Femur (tissue), 1 donor: ENCODE measurements at places on chromosomes 11 and 22.

DNA sequence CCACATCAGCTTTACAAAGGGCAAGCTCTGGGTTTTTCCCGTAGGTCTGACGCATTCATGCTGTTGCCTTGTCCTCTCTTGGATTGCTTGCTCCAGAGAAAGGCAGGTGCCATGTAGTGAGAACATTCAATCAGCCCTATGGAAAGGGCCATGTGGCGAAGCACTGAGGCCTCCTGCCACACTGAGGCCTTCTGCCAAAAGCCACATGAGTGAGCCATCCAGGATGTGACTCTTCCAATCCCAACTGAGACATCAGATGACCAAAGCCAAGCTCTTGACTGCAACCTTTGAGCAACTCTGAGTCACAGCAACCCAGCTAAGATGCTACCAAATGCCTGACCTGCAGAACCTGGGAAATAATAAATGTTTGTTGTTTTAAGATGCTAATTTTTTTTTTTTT, 9.0 kb upstream of the PANX3 start:
- DNase-seq, result no peak

GRCh38 chr11:15884777-15885540, 471.4 kb downstream of the SOX6 start:
- DNase-seq, result no peak

GRCh38 chr11:72585762-72586311, 88.4 kb downstream of the PDE2A start:
- DNase-seq, result peak; percentile 71

DNA sequence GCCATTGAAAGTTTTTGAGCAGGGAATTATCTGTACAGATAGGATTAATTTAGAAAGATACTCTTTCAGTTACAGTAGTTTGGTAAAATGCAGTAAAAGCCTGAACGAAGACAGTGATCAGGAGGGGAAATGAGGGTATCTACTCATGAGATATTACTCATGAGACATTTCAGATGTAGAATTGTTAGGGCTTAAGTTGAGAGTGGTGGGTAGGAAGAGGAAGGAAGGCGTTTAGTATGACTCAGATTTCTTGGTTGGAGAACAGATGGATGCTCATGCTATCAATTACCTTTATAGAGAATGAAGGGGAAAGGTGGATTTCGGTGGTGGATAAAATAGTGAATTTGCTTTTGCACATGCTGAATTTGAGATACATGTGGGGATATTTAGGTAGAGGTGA, 15.8 kb downstream of the CCDC81 start:
- no peak for DNase-seq

DNA sequence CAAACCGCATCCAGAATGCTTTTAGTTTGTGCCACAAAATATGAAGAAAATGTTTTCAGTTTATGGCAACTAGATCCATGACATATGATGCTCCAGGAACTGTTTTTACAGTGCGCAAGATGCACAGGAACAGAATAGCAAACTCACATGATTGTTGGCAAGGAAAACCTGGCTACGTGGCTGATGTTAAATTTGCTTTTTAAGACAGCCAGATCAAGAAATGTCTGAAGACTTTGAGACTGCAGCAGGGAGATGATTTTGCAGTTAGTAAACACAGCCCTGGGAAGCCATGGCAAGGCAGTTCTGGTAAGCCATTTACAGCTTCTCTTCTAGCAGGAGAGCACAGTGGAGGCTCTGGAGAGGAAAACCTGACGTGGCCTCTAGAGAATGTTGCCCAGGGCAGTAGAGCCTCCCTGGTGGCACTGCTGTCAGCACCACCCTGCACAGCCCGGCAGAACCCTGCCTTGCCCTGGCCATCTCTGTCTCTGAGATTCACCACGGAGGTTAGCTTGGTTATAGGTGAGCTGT, 69.8 kb upstream of the TNRC6B start:
- DNase-seq, result peak; percentile 45

- no peak for DNase-seq
Observed at GRCh38 chr11:78533399-78533798, 41.3 kb downstream of the NARS2 start.
